Activated CD4-positive, CD25-positive, alpha-beta regulatory T cell (primary cell): ENCODE measurements at places on chromosomes 5 and 9.

GRCh38 chr9:75487856-75488718 lies 399.8 kb downstream of the OSTF1 start:
- DNase-seq = no peak

GRCh38 chr5:128966846-128967245 lies 1.6 kb downstream of the SLC27A6 start:
- DNase-seq = no peak

DNA sequence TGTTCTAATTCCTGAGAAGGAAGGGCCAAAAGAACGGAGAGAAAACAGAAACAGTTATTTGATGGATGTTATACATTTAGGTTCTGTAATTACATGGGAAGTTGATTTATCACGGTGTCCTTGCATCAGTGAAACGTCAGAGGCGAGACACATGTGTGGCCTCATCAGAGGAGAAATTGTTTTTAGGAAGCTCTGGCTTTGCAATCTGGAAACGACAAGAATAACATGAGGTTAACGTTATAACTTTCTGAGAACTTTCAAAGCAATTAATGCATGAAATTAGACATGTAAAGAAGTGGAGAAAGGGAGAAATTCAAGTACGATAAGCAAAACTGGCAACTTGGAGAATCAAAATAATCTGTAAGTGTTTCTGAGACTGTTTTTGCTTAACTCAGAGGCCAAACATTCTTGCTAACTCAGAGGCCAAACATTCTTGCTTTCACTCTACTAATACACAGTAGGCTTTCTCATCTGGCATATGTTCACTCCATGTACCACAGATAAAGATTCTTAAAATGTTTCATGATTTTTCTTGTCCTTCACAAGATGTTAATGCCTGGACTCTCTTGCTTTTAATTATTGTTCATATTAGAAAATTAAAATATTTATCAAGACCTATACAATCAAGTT lies 933.0 kb downstream of the TLE4 start:
- DNase-seq = no peak

GRCh38 chr5:112436144-112436543 lies 17.1 kb upstream of the EPB41L4A start:
- no peak for DNase-seq

DNA sequence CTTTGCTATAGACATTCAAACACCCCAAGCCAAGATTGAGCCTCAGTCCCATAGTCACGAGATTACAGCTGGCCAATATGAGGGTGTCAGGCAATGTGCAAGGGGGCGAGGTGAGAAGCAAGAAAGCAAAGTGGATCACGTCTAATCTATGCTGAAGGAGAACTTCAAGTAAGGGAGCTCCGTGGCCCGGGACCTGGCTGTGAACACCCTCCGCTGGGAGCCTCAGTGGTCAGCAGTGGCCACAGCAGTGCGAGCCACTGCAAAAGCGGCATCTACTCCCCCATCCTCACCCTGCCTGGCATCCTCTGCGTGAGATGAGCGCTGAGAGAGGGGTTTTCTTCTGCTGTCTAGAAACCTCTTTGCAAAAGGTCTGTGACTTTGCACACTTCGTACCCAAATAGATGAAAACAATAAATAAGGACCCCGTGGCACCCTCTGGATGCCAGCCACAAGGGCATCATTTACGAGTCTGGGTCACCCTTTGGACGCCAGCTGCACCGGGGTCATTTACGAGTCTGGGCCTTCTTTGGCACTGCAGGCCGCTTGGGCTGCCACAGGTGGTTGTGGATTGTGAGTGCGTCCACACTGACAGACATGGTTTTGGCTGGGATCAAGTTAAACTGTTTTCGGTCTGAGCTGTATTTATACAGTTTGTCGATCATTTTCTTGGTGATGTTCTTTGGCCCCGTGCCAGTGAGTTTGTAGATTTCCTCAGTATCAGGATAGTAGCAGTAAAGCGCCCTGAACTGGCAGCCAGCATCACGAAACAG lies 96.4 kb downstream of the CAMSAP1 start:
- DNase-seq = no peak

DNA sequence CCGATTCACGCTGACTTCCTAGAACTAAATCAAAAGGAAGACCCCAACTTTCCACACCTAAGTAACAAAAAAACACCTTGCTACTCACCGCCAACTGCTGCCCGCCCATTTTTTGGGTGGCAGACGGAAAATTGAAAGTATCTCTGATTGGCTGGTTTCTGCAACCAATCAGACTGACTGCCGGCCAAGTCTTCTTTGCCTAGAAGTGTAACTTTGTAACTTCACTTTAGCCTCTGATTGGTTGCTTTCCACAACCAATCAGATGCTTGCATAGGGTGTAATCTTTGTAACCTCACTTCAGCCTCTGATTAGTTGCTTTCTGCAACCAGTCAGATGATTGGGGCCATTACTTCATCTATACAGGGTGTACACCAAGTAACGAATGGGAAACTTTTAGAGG lies 42.6 kb upstream of the ANKH start:
- DNase-seq = no peak

GRCh38 chr5:38563624-38564023 lies 7.2 kb upstream of the LIFR start:
- no peak for DNase-seq

GRCh38 chr5:36240779-36241630 lies 720 bp downstream of the NADK2 start:
- DNase-seq = peak; percentile 31

- DNase-seq = no peak
These were observed 514.2 kb upstream of the TLE4 start for GRCh38 chr9:79057576-79057975.

DNA sequence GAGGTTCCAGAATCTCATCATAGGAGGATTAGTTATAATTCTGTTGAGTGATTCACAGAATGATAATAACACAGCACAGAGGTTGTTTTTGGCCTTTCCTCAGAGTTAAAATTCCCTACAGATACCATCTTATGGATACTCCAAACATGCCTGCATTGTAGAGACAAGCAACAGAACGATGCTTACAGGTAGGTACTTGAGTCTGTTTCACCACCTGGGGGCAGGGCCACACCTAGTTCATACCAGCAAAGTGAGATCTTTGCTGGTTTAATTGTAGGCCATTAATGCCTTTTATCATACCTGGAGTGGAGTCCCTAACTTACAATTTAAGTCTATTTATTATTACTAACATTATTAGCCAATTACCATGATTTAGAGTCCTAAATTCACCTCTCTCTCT lies 416.5 kb upstream of the TLE4 start:
- no peak for DNase-seq

DNA sequence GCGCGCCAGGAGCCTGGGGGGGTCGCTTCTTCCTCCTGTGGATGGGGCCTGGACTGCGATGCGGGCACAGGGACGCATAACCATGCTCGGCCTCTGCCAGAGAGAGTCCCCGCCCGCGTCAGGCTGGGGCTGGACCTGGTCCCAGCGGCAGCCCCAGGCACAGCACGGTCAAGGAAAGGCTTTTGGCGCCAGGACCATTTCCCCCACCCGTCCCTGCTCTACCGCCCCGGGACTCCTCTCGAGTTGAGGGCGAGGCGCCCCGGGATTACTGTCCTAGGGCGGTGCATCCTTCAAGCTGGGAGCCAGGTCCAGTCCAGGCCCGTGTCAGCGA lies 341 bp downstream of the MXD3 start:
- no peak for DNase-seq

DNA sequence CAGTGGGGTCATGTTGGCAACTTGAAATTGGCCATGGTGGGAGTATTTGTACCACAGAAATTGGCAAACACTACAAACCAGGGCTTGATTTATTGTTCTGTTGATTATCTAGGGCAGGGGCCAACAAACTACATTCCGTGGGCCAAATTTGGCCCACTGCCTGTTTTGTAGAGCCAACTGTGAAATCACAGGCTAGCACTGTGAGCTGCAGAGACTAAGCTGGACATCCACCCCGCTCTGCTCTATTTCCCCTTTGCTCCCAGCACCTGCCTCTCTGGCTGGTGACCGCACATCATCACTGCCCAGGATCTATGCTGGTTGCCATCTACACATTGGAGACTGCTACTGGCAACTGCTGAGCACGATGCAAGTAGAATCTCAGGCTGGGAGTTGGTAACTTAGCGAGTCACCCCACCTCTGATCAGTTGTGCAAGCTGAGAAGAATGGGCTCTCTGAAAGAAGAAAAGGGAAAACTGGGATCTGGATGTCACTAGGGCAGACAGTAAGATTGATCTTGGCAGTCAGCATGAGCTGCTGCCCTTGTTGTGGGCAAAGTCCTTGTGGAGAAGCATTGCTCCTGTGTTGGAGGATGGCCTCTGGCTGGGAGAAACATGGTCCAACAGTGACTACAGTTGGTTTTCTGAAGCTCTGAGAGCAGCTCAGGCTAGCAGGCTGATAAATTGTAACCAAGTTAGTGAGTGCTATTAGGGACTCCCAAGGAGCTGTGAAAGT lies 144.7 kb upstream of the RAD23B start:
- DNase-seq = no peak

DNA sequence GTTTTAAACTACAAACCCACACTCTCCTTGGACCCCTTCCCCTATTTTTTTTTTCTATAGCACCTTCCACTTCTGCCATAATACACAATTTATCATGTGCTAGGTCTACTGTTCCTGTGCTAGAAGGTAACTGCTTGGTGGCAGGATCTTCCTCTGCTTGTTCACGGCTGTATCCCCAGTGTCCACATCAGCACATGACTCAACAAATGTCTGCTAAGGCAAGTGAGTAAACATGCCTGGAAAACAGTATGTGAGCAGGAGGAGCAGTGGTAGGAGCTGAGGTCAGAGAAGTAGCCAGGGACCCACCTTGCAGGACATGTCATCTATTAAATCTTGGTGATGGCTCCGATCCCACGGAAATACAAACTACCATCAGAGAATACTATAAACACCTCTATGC lies 79.4 kb downstream of the AUH start:
- DNase-seq = no peak

DNA sequence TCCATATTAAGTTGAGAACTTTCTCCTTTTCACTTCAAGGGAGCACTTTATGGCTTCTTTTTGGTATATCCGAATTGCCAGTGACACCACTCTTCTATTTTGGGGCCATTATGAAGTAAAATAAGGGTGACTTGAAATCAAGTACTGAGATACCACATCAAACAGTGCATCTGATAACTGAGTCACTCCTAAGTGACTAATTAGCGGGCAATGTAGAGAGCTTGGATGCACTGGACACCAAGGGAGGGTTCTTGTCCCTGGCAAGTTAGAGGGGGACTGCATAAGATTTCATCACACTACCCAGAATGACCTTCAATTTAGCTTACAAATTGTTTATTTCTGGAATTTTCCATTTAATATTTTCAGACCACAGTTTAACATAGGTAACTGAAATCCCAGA lies 813.9 kb upstream of the CDH10 start:
- DNase-seq = no peak

- DNase-seq = no peak
These were observed 17.8 kb downstream of the MAN2A1 start for GRCh38 chr5:109707531-109707930.
